Nucleus accumbens (tissue), 56 donors: ENCODE measurements at places on chromosomes 13 and 19.

- DNase-seq = no peak
Measured at GRCh38 chr13:36766295-36766694, 52.7 kb upstream of the RFXAP start.

- DNase-seq = no peak
Measured at GRCh38 chr13:106899442-106899841, 331.5 kb upstream of the ARGLU1 start.

- DNase-seq = no peak
Measured at GRCh38 chr13:45828256-45828968, 23.1 kb downstream of the SIAH3 start.

GRCh38 chr13:86932776-86933334 lies 738.3 kb upstream of the SLITRK5 start:
- no peak for DNase-seq

DNA sequence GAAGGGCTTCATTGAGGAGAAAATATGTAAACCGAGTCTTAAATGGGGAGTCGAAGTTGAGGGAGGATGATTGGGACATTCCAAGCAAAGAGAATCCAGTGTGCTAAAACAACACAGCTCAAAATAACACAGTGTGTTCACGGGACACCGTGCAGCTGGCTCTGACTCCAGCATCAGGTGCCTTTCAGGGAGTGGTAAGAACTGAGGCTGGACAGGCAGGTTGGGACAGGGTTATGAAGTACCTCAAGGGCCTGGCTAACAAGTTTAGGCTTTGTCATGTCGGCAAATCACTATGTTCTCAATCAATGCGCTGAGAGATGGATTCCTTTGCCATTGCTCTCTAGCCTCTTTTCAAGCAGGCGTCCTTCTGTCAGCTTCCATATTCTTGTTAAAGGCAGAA lies 27.5 kb upstream of the WDFY2 start:
- no peak for DNase-seq
